GM12891 (cell line): ENCODE measurements at places on chromosomes 1 and 21.

DNA sequence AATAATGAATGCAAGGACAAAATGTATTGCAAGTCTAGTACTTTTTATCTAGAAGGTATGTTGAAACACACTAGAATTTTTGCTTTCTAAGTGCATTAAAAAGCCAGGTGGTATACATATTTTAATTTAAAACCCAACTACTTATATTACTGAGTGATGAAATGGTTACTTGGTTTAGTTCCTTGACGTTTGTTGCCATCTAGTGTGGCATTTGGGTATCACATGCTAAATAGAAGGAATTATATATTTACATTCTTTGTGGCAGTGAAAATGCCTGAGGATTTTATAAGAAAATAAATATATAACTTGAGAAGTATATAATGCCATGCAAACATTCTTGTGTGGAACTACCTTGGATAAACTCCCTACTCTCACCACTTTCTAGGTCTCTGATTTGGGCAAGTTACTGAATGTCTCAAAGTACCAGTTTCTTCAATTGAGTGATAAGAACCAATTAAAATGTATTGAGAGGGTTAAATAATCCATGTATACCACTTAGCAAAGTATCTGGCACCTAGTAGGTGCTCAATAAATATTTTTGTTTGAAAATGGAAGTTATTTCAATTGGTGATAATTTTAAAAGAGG is 69.6 kb downstream of the SDCCAG8 start:
- DNase-seq = no peak

- no peak for DNase-seq
Measured at GRCh38 chr1:113692824-113693431, 66.4 kb downstream of the PHTF1 start.

DNA sequence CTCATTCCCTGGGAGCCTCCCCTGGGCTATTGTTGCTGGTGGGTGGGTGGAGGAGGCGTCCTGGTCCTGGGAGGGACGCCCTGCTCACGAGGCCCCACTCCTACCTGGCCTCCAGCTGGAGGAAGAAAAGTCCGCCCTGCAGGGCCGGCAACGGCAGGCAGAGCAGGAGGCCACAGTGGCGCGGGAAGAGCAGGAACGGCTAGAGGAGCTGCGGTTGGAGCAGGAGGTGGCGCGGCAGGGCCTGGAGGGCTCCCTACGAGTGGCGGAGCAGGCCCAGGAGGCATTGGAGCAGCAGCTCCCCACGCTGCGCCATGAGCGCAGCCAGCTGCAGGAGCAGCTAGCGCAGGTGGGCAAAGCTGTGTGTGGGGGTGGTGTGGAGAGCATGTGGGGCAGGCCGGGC is 24.9 kb downstream of the CROCC start:
- DNase-seq = no peak

DNA sequence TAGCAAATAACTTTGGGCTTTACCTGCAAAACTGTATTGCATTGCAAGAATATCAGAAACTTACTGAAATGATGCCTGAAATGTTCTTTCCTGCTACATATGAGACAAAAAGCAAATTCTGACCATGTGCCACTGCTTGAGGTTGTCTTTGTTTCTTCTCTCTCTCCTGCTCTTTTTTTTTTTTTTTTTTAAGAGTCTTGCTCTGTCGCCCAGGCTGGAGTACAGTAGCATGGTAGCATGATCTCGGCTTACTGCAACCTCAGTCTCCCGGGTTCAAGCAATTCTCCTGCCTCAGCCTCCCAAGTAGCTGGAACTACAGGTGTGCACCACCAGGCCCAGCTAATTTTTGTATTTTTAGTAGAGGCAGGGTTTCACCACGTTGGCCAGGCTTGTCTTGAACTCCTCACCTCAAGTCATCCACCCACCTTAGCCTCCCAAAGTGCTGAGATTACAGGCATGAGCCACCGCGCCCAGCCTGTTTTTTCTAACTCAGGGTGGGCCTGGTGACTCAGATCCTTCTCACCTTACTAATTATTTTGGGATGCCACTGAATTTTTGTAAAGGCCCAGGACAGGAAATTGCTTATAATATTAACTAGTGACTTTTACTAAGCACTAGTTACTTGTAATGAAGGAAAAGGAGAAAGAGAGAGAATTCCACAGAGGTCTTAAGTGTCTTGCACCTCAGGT is 35.9 kb downstream of the DNASE2B start:
- no peak for DNase-seq

GRCh38 chr1:184909019-184909418 is 65.3 kb downstream of the NIBAN1 start:
- DNase-seq = no peak

- DNase-seq = no peak
Measured at GRCh38 chr1:202250982-202251381, 57.4 kb downstream of the LGR6 start.

- no peak for DNase-seq
Measured at GRCh38 chr1:35554266-35555211, 2.7 kb downstream of the KIAA0319L start.

DNA sequence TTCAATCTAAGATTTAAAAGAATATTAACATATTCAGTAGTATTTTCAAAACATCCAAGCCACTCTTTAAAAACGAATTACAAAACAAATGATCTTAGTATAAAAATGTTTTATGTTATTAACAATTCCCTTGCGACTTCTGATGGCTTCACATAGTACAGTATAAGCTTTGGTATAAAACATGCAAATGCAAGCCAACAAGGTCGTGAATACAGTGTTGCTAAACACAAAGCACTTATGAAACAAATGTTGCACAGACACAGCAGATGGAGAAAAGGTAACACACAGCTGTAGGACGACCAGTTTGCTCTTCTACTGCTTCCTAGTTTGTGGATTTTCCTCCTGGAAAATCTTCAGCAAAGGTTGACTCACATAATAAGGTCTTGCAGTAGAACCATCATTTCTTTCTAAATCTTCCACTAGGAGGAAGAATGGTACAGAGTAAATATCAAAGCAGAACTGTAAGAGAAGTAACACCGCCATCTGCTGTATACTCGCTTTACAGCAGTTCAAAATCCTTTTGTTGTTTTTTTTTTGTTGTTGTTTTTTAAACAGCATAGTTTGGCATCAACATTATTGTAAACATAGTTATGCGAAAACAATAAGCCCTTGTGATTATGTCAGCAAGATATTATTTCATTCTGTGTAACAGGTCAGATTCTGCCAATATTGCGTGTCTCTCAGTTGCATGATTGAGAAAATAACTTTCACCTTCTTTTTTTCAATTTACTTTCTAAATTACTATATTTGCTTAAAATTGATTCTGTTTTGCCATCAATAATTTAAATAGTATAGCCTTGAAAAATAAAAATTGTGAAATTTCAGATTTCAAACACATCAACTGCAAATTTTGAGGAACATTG is 69.5 kb downstream of the LHX8 start:
- DNase-seq = peak; percentile 2

GRCh38 chr1:56709269-56709880 is 64.3 kb downstream of the PRKAA2 start:
- no peak for DNase-seq

- DNase-seq = no peak
Measured at GRCh38 chr1:21651214-21652042, 17.7 kb downstream of the RAP1GAP start.

DNA sequence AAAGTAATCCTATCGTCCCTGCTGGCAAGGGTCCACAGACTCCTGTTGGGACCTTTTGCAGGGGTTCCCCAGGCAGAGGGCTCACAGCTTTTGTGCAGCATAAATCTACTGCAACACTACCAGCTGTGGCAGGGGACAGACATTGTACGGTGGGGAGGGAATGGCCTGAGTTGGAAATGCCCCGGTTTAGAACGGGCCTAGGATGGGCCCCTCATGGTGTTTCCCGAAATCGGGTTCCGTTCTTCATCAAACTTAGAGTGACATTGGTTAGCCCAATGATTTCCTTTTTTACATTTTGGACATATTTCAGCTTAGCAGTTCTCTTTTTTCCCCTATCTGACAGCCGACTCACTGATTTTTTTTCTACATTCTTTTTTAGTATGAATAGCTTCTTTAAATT is 26.5 kb upstream of the SAMD11 start:
- no peak for DNase-seq
